Ascending aorta (tissue), 2 donors: ENCODE measurements at places on chromosomes 2 and 18. TPM values are rescaled to one million over a fixed set of nuclear protein-coding genes. Genes with fewer than 3 reads are reported as not detected.

GRCh38 chr2:228841877-228842276, 429.2 kb downstream of the PID1 start:
- peaks cover 11% of the 10 kb centered on the region for H3K4me1 ChIP-seq
- no peaks in the 10 kb centered on the region for H3K27me3 ChIP-seq
- H3K4me3 ChIP-seq, result no peak overlapping the region
- no peak overlapping the region for H3K27ac ChIP-seq

DNA sequence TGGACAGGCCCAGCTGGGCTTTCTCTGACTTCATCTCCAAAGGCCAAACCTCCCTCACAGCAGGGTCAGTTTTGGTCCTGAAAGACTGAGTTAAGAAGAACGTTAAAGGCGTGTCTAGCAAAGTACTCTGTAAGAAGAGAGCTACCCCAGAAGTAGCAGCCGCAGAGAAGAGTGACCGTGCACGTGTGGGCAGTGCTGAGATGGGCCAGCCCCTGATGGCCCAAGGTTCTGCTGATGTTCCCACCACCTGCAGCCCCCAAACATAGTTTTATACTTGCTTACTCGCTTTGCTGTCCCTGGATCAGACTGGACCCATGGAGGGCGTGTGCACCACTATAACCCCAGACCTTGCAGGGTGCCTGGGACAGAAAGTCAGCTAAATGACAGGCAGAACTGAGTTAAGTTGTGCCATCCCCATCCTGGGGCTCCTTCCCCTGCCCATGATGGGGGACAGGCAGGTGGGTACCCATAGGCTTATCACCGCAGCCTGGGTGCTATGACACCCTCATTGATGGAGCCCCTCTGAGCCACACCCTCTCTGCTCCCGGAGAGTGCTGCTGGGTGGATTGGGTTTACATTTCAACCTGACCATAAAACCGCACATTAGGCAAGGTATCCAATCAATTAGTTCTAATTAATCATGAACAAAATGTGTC, 367.3 kb upstream of the HS6ST1 start:
- no peak overlapping the region for H3K4me3 ChIP-seq
- H3K27me3 ChIP-seq, result no peaks in the 10 kb centered on the region
- H3K36me3 ChIP-seq, result no peaks in the 10 kb centered on the region
- no peaks in the 10 kb centered on the region for H3K4me1 ChIP-seq

DNA sequence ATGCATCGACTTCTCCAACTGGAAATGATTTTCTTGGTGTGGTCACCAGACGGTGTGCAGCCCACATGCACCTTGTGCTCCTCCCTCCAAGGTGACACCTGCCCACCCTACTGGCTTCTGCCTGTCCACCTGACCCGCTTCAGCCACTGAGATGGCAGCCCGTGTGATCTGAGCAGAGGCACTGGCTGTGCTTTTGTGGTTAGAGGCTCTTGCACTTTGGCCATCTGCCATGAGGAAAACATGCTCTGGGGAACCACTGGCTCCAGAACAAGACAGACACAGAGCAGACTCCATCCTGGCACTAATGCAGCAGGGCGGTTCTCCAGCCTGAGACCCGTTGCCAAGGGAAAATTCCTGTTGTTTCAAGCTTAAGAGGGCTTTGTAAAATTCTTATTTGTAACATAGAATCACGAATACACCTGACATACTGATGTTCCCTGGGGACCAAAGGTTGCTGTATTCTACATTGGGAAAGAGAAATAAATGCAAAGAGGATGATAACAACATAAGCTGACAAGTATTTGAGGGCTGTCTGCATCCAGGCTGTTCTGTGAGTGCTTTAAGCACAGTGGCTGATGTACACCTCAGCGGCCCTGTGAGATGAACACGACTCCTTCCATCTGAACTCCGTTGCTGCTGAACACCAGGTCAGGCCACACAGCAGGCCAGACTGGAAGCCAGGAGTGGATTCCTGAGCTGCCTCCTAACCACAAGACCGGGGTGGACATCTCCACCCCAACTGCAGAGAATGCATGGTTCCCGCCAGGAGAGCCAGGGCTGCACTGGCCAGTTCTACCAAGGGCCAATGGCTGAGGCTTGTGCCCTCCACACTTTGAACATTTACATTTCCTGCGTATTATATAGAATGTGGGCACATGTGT, 820.4 kb downstream of the GALR1 start:
- no peaks in the 10 kb centered on the region for H3K27me3 ChIP-seq
- no peaks in the 10 kb centered on the region for H3K4me1 ChIP-seq
- H3K4me3 ChIP-seq, result no peak overlapping the region
- H3K36me3 ChIP-seq, result no peaks in the 10 kb centered on the region
- no peak overlapping the region for H3K27ac ChIP-seq
- no peak for DNase-seq

GRCh38 chr2:38701542-38701941, 35.6 kb downstream of the GALM start:
- no peaks in the 10 kb centered on the region for H3K27me3 ChIP-seq
- no peak overlapping the region for H3K27ac ChIP-seq
- no peak for DNase-seq

- H3K4me3 ChIP-seq, result no peak overlapping the region
- DNase-seq, result no peak
- no peaks in the 10 kb centered on the region for H3K36me3 ChIP-seq
- no peaks in the 10 kb centered on the region for H3K27me3 ChIP-seq
Measured at GRCh38 chr2:122999258-122999657, 1025.8 kb upstream of the CNTNAP5 start.

- H3K27me3 ChIP-seq, result no peaks in the 10 kb centered on the region
- no peak overlapping the region for H3K4me3 ChIP-seq
- H3K36me3 ChIP-seq, result no peaks in the 10 kb centered on the region
- no peak for DNase-seq
- no peak overlapping the region for H3K27ac ChIP-seq
Measured at GRCh38 chr2:128841803-128842202, 523.1 kb upstream of the HS6ST1 start.

DNA sequence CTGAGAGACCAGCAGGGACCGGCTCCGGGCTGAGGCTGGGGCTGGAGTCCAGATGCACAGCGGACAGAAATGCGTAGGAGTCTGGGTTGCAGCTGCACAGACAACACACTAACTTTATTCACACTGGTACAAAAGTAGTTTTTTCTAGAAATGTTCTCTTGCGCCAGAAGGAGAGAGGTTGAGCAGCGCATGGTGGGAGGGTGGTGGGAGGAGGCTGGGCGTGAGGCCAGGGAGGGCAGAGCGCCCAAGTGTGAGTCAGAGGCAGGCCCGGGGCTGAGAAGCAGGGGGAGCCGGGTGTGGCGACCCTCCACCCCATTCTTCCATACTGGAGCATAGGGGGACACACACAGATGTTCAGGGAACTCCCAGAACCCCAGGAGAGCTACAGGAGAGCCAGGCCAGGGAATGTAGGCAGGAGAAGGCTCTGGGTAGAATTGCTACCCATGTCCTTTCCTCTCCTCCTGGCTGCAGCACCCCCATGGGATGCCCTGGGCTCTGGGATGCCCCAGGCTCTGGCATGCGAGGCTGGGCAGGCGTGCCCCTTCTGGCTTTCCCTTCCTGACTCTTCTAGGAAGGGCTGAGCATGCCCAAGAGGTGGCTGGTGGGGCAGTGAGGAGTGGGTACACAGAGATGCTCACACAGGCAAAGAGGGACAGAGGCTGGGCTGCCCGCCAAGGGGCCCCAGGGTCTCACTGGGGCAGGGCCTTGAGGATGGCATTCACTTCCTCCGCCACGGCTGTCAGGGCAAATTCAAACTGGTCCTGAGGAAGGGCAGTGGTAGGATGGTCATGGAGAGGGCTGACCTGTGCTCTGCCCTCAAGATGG, 10.6 kb downstream of the DNAJB2 start:
- no peaks in the 10 kb centered on the region for H3K27me3 ChIP-seq
- no peak for DNase-seq
- H3K4me1 ChIP-seq, result peaks cover 5% of the 10 kb centered on the region
- peak overlapping the region; percentile 71 for H3K27ac ChIP-seq
- H3K36me3 ChIP-seq, result peaks cover 9% of the 10 kb centered on the region

DNA sequence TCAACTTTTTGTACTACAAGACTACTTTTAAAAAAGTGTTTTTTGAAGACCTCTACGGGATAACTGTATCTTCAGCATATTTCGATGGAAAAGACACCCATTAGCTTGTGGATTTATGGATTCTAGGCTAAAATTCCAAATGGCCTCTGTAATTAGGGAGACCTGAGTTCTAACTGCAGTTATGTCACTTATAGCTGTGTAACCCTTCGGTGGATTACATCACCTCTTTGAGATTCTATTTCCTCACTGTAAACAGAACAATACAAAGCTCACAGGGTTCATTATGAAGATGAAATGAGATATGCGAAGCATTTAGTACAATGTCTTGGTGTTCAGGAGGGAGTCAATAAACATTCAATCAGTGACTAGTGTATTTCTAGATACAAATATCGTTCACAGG, 24.2 kb downstream of the LMAN2L start:
- H3K27me3 ChIP-seq, result no peaks in the 10 kb centered on the region
- H3K4me3 ChIP-seq, result no peak overlapping the region
- H3K27ac ChIP-seq, result no peak overlapping the region
- no peaks in the 10 kb centered on the region for H3K4me1 ChIP-seq
- DNase-seq, result no peak
- peaks cover 16% of the 10 kb centered on the region for H3K36me3 ChIP-seq

- no peaks in the 10 kb centered on the region for H3K36me3 ChIP-seq
- DNase-seq, result no peak
- H3K4me1 ChIP-seq, result no peaks in the 10 kb centered on the region
Measured at GRCh38 chr2:172639256-172639655, 83.4 kb downstream of the PDK1 start.

DNA sequence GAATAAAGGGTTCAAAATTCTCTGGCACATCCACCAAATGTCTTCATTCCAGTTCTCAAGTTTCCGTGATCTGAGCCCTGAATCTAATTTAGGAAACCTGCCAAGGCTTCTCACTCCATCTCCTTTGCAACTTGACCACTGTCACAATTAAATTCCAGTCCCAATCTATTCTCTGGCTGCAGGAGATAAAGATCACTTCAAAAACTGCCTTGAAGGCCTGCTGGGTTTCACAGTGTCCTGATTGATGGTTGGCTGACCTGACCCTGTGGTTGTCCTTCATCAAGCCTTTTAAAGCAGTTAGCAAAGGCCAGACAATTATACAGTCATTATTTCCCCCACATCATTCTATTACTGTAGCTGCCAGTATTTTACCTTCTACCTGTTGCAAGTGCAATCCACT, 60.3 kb upstream of the DNAJC10 start:
- no peaks in the 10 kb centered on the region for H3K36me3 ChIP-seq
- no peaks in the 10 kb centered on the region for H3K27me3 ChIP-seq
- no peaks in the 10 kb centered on the region for H3K4me1 ChIP-seq
- H3K27ac ChIP-seq, result no peak overlapping the region
- no peak for DNase-seq

- H3K27me3 ChIP-seq, result no peaks in the 10 kb centered on the region
- peaks cover 11% of the 10 kb centered on the region for H3K36me3 ChIP-seq
- DNase-seq, result no peak
- H3K27ac ChIP-seq, result peak overlapping the region; percentile 89
Measured at GRCh38 chr2:25293958-25294562, 47.7 kb downstream of the DNMT3A start.

- no peaks in the 10 kb centered on the region for H3K27me3 ChIP-seq
- H3K4me3 ChIP-seq, result no peak overlapping the region
- DNase-seq, result no peak
- H3K36me3 ChIP-seq, result peaks cover 20% of the 10 kb centered on the region
- H3K27ac ChIP-seq, result no peak overlapping the region
Measured at GRCh38 chr2:173231042-173231441, 123.6 kb upstream of the CDCA7 start.

DNA sequence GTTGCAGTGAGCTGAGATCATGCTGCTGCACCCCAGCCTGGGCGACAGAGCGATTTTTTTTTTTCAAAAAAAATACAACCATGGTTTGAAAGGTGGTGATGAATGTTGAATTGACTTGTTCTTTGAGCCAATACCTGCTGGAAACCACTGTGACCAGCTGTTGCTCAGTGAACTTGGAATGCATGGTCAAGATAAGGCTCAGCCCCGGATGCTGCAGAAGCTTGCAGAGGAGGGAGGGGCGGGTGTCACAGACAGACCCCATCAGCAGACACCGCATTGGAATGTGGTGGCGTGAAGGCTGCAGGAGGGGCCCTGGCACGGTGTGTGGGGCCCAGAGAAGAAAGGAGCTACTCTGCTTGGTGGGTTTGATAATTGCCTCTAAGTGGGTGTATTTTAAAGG, 91.6 kb downstream of the ITGB1BP1 start:
- no peak overlapping the region for H3K4me3 ChIP-seq
- H3K36me3 ChIP-seq, result peaks cover 15% of the 10 kb centered on the region
- H3K27me3 ChIP-seq, result no peaks in the 10 kb centered on the region
- peak overlapping the region; percentile 18 for H3K27ac ChIP-seq
- peaks cover 13% of the 10 kb centered on the region for H3K4me1 ChIP-seq

DNA sequence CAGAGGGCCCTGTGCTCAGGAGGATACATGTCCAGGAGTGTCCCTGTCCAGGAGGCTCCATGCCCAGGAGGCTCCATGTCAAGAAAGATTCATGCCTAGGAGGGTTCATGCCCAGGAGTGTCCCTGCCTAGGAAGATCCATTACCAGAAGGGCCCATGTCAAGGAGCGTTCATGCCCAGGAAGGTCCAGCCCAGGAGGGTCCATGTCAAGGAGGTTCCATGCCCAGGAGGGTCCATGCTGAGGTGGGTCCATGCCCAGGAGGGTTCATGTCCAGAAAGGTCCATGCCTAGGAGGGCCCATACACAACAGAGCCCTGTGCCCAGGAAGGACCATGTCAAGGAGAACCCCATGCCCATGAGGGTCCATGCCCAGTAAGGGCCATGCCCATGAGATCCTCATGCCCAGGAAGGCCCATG, 7.0 kb downstream of the GPR35 start:
- H3K27me3 ChIP-seq, result no peaks in the 10 kb centered on the region
- no peak overlapping the region for H3K4me3 ChIP-seq
- no peaks in the 10 kb centered on the region for H3K4me1 ChIP-seq
- no peak overlapping the region for H3K27ac ChIP-seq
- DNase-seq, result no peak
- H3K36me3 ChIP-seq, result no peaks in the 10 kb centered on the region

The ZNF385B gene
- 0.21 TPM for total RNA-seq

The PID1 gene
- total RNA-seq, result 38.4 TPM

The CXCR1 gene
- total RNA-seq, result not detected

The ADD2 gene
- 10.2 TPM for total RNA-seq

The GALNT13 gene
- not detected for total RNA-seq

The REG3G gene
- total RNA-seq, result not detected

The OST4 gene
- 158 TPM for total RNA-seq

The CAPN13 gene
- not detected for total RNA-seq

The NTSR2 gene
- not detected for total RNA-seq

The POTEJ gene
- total RNA-seq, result not detected

The CAPN14 gene
- not detected for total RNA-seq

The AQP12A gene
- not detected for total RNA-seq
